ENCODE measurements at places on chromosomes 5 and 9.

DNA sequence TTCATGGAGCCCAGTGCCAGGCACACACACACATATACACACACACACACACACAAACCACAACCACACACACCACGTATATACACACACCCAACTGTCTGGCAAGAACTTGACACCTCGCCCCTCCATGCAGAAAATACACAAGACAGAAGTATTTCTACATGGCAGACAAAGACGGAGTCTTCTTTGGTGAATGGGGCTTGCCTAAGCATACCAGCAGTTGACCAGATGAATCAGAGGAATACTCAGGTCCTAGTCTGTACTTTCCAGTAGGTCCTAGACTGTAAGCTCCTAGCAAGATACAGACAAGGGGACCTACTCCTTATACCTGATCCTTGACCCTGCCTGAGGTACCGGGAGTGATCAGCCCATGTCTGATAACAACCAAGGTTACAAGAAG, 60.1 kb downstream of the SIL1 start:
- H3K27me3 ChIP-seq = peaks cover 2% of the 10 kb centered on the region
- H3K27ac ChIP-seq = no peak overlapping the region
- DNase-seq = no peak
- no peak overlapping the region for H3K4me3 ChIP-seq

DNA sequence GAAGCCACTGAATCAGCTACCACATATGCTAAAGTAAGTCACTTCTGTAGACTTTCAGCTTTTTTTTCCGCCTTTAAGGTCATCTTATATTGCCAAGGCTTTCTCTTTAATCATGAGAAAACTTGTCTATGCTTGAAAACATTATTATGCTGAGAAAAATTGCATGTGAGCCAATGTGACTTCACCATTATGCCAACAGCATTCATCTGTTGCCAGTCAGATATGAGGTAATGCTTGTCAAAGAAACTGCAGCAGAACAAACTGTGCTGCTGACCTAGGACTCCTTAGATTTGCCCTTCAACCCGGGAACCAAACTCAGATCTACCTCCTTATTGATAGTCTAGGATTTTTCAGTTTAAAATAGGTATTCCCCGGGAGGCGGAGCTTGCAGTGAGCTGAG, 34.3 kb downstream of the SLC44A1 start:
- peaks cover 6% of the 10 kb centered on the region for H3K4me1 ChIP-seq
- no peak overlapping the region for H3K27ac ChIP-seq
- H3K27me3 ChIP-seq = no peaks in the 10 kb centered on the region
- DNase-seq = no peak

GRCh38 chr9:18331808-18332209, 142.1 kb upstream of the ADAMTSL1 start:
- H3K27ac ChIP-seq = no peak overlapping the region
- no peaks in the 10 kb centered on the region for H3K36me3 ChIP-seq
- no peak for DNase-seq

GRCh38 chr9:78725503-78725902, 428.6 kb downstream of the PSAT1 start:
- no peaks in the 10 kb centered on the region for H3K27me3 ChIP-seq
- no peak for DNase-seq
- no peaks in the 10 kb centered on the region for H3K4me1 ChIP-seq
- H3K4me3 ChIP-seq = no peak overlapping the region
- H3K27ac ChIP-seq = no peak overlapping the region

- H3K36me3 ChIP-seq = no peaks in the 10 kb centered on the region
- no peak overlapping the region for H3K4me3 ChIP-seq
- H3K27ac ChIP-seq = no peak overlapping the region
- no peaks in the 10 kb centered on the region for H3K27me3 ChIP-seq
- H3K4me1 ChIP-seq = no peaks in the 10 kb centered on the region
- no peak for DNase-seq
Measured at GRCh38 chr5:119926301-119926700, 296.9 kb downstream of the FAM170A start.

DNA sequence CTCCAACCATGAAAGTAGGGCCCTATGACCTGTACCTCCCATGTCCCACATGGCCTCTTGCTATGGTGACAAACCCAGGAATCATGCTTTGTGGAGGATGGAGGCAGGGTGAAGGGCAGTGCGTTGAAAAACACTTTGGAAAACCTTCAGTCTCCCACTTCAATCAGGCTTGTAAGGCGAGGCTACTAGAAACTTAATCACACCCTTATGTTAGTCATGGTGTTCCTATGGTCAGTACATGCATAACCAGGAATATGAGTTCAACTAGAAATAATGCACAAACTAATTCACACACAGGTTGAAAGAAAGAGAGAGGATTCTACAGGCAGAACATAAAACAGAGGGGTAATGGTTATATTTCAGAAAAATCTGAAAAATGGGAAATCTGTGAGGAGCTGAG, 601.1 kb downstream of the KCTD16 start:
- no peak overlapping the region for H3K4me3 ChIP-seq
- no peak overlapping the region for H3K27ac ChIP-seq
- H3K4me1 ChIP-seq = no peaks in the 10 kb centered on the region
- no peak for DNase-seq
- no peaks in the 10 kb centered on the region for H3K27me3 ChIP-seq
- no peaks in the 10 kb centered on the region for H3K36me3 ChIP-seq

GRCh38 chr5:174381241-174381640, 335.7 kb downstream of the NSG2 start:
- H3K36me3 ChIP-seq = no peaks in the 10 kb centered on the region
- DNase-seq = no peak
- no peak overlapping the region for H3K4me3 ChIP-seq
- no peaks in the 10 kb centered on the region for H3K4me1 ChIP-seq
- H3K27ac ChIP-seq = no peak overlapping the region

DNA sequence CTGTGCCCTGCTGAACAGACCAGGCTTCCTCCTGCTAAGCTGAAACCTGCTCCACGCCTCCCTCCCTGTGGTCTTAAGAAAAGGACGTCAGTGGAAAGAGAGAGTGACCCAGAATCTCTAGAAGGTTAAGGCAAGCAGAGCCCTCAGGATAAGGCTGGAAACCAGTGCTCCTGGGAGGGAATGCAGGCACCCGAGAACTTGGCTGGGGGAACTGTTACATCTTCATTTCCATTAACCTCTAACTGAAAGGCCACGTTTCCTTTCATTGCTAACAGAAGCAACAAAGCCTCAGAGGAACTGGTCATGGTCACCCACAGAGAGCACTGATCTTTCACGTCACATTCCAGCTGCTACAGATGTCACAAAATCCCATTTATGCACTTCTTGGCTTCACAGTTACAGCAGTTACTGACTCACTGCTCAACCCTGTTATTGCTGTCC, 26.1 kb upstream of the AKNA start:
- H3K27me3 ChIP-seq = no peaks in the 10 kb centered on the region
- no peak overlapping the region for H3K27ac ChIP-seq
- no peak overlapping the region for H3K4me3 ChIP-seq
- H3K36me3 ChIP-seq = no peaks in the 10 kb centered on the region
- DNase-seq = no peak
- peaks cover 4% of the 10 kb centered on the region for H3K4me1 ChIP-seq

- H3K36me3 ChIP-seq = no peaks in the 10 kb centered on the region
- no peak overlapping the region for H3K27ac ChIP-seq
- no peaks in the 10 kb centered on the region for H3K4me1 ChIP-seq
- no peak for DNase-seq
Measured at GRCh38 chr9:136626066-136626725, 36.5 kb upstream of the EGFL7 start.

DNA sequence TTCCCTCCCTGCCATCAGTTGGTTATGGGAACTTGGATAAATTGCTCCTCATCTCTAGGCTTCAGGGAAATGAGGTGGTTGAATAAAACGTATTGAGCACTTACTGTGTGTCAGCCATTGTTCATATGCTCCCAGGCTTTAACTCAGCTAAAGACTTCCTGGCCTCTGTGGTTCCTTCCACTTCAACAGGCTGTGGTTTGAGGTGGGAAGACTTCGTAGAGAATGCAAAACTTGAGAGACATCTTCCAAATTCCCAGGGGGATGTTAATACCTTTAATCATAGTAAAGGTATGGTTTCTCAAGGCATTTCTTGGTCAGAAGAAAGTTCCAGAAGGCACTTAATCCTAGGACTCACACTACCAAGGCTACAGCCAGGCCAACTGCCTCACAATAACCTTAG, 1.5 kb upstream of the GPX3 start:
- no peak overlapping the region for H3K4me3 ChIP-seq
- H3K36me3 ChIP-seq = peaks cover 8% of the 10 kb centered on the region
- peaks cover 21% of the 10 kb centered on the region for H3K4me1 ChIP-seq
- DNase-seq = no peak
- H3K27me3 ChIP-seq = peaks cover 10% of the 10 kb centered on the region
- H3K27ac ChIP-seq = no peak overlapping the region

GRCh38 chr9:130766927-130767307, 68.1 kb upstream of the ABL1 start:
- no peak overlapping the region for H3K4me3 ChIP-seq
- no peak for DNase-seq
- no peaks in the 10 kb centered on the region for H3K27me3 ChIP-seq
- no peaks in the 10 kb centered on the region for H3K36me3 ChIP-seq
- peaks cover 40% of the 10 kb centered on the region for H3K4me1 ChIP-seq

DNA sequence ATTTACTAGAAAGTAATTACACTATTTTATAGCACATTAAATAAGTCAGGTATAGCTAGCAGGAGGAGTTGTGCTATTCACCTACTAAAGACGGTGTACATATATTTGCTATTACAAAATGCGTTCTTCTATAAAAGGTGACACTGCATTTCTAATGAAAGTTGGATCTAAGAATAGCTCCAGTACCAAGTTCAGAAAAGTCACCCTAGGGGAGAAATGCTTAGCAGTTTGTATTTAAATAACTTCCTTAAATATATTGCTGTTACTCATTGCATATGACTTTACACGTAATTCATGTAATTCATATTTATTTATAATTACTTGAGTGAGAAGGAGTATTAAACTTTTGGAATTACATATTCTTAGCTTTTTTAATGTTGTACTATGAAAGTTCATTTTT, 7.0 kb upstream of the SUB1 start:
- H3K27ac ChIP-seq = no peak overlapping the region
- DNase-seq = no peak
- no peaks in the 10 kb centered on the region for H3K27me3 ChIP-seq
- H3K4me3 ChIP-seq = no peak overlapping the region
- H3K4me1 ChIP-seq = peaks cover 15% of the 10 kb centered on the region

DNA sequence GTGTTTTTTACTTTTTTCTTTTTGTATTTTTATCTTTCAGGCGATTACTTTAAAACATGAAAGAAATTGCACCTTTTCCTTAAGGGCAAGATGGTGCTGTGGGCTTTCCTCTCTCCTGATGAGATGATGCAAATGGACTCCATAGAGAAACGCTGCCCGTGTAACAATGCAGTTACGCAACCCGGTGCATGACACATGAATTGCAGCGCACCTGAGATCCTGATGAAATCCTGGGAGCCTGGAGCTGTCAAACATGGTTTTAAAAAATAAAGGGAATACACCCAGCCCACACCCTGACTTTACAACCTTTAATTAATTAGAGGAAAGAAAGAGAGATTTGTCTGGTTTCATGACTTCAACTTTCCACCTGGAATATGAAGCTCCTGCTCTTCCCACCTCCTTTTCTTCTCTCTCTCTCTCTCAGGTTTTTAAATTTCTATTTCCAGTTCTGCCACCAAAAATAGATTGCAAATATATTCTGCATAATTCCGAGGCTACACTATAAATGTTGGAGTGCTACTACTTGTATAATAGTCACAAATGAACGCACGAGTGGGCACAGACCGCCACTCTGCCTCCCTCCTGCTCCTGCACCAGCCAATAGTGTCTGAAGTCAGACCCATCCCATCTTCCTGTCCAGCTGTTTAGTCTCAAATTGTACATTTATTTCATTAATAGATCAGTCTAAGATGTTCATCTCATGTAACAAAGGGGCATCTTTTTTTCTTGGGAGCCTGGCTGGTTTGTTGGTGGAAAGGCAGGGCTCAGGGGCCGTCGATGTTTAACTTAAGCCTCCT, 179.1 kb downstream of the AUH start:
- peaks cover 39% of the 10 kb centered on the region for H3K4me1 ChIP-seq
- no peaks in the 10 kb centered on the region for H3K27me3 ChIP-seq
- H3K4me3 ChIP-seq = no peak overlapping the region
- no peak overlapping the region for H3K27ac ChIP-seq
- DNase-seq = no peak
- H3K36me3 ChIP-seq = no peaks in the 10 kb centered on the region

DNA sequence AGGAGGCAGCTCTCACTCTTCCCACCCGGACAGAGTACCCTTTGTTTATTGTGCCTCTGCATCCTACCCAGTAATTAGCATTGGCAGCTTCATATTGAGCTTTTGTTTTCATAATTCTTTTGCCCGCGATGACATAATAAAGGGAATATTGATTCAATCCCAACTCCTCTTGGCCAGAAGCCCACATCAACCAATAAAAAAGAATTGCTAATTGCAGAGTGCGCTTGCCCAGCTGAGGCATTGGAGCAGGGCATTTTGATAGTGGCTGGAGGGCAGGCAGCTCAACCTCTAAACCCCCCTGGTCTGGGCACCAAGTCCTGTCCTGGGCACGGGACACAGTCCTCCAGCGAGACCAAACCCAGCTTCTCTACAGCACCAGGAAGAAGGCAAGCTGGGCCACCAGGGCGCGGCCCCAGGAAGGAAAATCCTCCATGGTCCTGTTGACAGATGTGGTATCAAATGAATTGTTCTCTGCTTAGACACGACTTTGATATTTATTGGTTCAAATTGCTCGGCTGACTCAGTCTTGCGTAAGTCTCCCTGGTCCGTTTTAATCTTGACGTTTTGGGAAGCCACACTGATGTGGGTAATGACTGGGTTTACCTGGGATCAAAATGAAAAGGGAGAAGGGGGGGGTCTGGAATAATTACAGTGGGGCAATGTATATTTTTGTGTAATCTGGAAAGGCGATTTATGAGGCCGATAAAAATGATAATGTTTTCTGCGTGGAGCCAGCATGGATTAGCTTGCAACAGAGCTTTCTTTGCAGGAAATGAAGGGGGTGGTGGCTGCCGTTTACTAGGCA, 220.7 kb upstream of the MSX2 start:
- DNase-seq = no peak
- no peaks in the 10 kb centered on the region for H3K36me3 ChIP-seq
- H3K27ac ChIP-seq = no peak overlapping the region

GRCh38 chr5:163475411-163475810, 15.0 kb downstream of the HMMR start:
- DNase-seq = no peak
- H3K27ac ChIP-seq = no peak overlapping the region
- peaks cover 6% of the 10 kb centered on the region for H3K4me1 ChIP-seq
- peaks cover 72% of the 10 kb centered on the region for H3K36me3 ChIP-seq
- no peaks in the 10 kb centered on the region for H3K27me3 ChIP-seq

DNA sequence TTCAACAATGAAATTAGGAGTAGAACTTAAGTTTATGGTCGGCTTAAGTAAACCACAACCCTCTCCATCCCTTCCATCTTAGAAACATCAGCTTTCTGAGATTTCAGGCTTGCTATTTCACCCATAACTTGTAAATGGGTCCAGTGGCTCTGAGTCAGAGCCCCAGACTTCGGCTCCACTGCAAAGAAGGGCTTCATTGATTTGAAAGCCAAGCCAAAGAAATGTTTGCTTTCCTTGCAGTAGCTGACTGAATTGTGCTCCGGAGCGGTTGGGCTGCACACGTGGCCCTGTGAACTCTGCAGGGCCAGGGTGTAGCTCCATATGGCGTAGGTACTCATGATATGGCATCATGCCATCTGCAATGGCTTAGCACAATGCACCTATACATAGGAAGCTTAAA, 57.0 kb downstream of the NREP start:
- no peak overlapping the region for H3K4me3 ChIP-seq
- H3K36me3 ChIP-seq = no peaks in the 10 kb centered on the region
- peaks cover 9% of the 10 kb centered on the region for H3K4me1 ChIP-seq

Measured in activated CD4-positive, alpha-beta T cell treated with anti-CD3 and anti-CD28 coated beads for 36 hours (primary cell).